ENCODE measurements at places on chromosomes 13 and 19.

DNA sequence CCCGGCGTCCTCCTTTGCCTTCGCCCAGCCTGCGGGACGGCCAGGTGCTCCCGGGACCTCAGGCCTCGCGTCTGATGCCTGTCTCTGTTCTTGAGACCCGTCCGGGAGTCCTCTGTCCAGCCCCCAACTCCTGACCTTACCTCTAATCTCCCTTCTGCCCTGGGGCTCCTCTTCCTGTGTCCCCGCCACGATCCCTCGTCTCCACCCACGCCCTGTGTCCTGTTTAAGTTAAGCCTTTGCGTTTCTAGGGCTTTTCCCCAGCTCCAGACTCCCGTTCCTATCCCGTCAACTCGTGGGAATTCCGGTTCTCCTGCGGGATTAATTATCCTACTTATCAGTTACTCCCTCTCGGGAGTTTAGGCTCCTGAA, 686 bp downstream of the LENG8 start:
- no peak for DNase-seq

DNA sequence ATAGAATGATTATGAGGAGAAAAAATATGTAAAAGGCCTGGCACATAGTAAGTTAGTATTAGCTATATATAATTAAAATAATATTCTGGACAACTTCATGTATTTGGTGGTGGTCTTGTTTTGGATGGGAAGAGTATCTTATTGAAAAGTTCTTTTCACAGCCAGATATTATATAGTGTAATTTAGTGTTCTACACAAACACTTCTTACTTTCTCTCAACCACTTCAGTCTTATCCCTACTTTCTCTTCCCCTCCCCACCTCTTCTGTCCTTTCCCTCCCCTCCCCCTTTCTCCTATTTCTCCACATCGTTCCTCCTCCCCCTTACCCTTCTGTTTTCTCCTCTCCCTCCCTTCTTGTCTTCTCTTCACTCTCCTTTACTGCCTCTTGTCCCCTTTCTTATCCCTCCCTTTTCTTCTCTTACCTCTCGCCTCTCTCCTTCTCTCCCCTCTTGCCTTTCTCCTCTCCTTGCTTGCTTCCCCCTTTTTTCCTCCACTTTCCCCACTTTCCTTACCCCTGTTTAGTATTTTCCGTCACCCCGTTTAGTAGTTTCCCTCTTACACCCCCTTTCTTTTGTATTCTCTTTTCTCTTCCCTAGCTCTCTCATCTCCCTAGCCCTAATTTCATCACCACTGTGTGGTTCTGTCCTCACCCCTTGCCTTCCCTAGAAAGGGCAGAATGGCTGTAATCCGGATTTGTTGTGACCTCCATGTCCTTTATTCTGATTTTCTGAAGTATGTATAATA, 107.2 kb upstream of the MLNR start:
- no peak for DNase-seq

DNA sequence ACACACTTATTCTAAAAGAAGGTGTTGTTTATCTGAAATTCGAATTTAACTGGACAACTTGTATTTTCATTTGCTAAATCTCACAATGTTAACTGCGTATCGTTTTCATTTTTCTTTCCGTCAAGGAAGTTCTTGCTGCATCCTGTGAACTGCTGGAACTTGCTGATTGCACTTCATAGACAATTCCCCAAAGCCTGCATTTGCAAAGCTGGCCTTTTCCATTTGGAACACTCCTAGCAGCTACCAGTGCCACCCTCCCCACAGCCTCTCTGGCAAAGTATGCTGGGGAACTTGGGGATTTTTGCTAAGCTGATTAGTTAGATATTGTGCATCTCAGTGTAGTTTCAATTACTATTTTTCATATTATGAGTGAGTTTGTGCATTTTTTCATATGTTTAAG, 20.4 kb upstream of the ARGLU1 start:
- DNase-seq, result no peak

DNA sequence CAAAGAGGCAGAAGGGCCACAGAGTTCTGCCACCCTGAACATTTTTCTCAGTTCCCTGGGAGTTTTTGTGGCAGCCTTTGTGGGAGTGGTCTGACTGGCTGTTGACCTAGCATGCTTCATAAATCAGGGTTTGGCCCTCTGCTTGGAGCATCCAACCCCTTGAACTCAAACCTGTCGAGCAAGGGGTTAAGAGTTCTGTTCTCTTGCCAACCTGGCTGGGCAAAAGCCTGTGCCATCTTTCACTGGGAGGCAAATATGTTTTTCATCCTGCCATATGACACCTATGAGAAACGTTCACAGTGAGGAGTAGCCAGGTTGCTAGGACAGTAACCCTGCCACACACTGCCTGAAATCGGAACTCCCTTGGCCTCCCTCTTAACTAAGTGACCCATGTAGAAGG, 7.7 kb upstream of the TEX26 start:
- no peak for DNase-seq

DNA sequence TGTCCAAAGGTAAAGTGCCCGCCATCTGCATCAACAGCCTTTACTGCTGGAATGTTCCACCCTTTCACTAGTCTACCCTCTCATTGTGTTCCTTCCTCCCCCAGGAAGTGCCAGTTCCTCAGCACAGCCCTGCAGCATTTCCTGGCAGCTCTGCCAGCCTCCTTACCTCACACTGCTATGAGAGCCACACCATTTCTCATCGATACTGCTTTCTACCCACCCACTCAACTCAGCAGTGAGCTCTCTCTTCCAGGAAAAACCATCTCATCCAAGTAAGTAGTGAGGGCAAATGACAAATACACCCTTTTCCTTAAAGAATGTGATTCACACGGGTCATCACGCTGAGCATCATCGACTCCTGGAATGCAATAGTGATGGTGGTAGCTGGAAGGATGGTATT, 19.8 kb downstream of the UQCRFS1 start:
- no peak for DNase-seq

- DNase-seq, result no peak
These were observed 87.9 kb upstream of the WASF3 start for GRCh38 chr13:26469602-26470001.

DNA sequence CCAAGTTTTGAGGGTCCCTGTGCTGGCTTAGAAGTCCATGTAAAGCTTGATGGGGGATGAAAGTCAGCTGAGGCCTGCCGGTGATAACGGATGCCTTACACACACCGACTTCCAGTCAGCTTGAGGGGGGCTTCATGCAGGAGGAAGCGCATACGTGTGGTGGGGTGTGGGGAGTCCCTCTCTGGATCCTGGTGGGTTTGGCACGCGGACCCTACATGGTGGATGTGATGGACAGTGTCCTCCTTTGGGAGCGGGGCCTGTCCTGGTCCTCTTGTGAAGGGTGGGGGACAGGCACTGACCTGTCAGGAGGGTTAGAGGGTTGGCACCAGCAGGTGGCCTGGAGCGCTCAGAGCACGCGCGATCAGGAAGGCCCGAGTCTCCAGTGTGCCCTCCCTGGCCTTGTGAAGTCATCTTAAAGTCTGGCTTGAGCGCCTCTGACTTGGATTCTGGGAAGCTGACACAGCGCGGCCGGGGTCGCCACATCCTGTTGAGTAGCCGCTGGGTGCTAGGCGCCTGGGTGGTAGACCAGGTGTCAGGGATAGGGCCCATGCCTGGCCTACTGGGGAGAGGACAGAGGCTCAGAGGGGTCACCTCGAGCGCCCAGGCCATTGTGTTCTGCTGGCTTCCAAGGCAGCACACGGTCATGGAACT, 2.9 kb downstream of the DAZAP1 start:
- no peak for DNase-seq

DNA sequence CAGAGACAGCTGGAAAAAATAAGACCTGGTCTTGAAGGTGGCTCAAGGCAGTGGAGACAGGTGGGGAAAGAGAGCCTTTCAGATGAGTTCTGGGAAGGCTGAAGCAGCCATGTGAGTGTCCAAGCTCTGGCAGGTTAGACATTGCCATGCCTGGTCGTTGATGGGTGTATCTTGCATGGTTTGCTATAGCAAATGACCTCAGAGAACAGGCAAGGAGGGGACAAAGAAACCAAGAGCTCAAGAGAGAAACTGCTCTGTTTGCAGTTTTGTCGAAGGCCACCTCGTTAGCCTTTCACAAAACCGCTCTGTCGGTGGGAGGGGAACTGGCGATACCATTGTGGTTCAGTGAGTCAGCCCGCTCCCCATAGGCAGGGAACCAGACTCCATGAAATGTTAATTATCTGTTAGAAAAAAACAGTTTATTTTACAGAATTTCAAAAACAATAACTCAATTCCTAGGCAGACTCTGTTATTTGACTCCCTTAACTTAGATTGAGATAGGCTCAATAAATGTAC, 82.8 kb upstream of the ARGLU1 start:
- DNase-seq, result no peak

DNA sequence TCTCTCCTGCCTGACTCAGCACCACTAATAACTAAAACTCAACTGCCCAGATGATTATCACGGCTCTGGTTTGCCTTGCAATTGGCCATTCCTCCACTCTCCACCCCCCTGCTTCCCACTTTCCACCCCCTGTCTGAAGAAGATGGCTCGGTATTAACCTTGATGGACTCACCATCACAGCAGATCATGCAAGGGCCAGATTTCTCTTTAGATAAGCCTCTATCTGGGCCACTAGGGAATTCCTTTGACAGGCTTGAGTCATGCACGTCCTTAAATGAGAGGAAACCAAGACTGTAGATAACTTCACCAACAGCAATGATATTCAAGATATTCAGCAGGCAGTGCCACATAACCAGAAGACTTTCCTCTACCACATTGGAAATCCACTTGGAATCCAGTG, 131.1 kb upstream of the NBEA start:
- no peak for DNase-seq

DNA sequence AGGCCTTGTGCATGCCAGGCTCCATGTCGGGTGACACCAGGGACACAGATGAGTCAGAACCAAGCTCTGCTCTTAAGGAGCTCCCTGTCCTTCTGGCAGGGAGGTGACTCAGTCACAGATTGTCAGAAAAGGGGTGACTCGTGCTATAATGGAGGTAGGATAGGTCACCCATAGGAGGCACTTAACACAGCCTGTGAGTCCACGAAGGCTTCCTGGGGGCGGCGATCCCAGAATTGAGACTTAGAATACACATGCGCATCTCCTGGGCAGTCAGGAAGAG, 19.6 kb downstream of the FUZ start:
- DNase-seq, result no peak

DNA sequence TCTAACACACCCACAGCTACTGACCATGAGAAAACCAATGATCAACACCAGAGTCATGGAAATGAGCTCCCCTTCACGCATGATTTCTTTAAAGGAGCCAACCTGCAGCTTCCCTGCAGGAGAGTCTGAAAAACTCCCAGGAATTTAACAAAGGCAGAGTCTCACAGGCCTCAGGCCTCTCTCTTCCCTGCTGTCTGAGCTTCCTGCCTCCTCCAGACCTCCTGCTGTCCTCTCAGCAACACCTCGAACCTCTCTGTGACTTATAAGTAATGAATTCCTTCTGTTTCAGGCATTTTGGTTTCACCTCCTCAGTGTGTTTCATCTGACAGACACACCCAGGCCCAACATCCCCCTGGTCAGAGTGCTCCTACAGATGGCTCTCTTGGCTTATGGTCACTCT, 1044.4 kb downstream of the UQCRFS1 start:
- no peak for DNase-seq

- DNase-seq, result no peak
These were observed 952.1 kb downstream of the DIAPH3 start for GRCh38 chr13:59211606-59212005.

GRCh38 chr13:106445996-106446395, 89.5 kb downstream of the EFNB2 start:
- DNase-seq, result no peak

GRCh38 chr13:91809161-91809560, 410.7 kb downstream of the GPC5 start:
- DNase-seq, result no peak

DNA sequence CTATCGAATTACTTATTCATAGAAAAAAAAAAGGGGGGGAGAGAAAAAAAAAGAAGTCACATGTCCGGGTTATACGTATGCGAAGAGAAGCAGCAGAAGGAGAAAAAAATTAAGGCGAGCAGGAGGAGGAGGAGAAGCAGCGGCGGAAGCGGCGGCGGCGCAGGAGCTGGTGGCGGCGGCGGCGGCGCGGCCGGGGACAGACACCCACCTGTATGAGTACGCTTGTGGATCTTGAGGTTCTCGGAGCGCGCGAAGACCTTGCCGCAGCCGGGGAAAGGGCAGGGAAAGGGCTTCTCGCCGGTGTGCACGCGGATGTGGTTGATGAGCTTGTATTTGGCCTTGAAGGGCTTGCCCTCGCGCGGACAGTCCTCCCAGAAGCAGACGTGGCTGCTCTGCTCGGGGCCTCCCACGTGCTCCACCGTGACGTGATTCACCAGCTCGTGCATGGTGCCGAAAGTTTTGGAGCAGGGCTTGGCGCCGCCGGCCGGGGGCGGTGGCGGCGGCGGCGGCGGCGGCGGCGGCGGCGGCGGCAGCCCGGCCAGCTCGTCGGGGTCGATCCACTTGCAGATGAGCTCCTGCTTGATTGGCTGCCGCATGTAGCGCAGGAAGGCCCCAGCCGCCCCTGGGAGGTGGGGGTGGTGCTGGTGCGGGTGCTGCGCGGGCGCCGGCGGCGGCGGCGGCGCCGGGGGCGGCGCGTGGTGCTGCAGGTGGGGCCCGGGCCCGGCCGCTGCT, 1.5 kb downstream of the ZIC5 start:
- no peak for DNase-seq

DNA sequence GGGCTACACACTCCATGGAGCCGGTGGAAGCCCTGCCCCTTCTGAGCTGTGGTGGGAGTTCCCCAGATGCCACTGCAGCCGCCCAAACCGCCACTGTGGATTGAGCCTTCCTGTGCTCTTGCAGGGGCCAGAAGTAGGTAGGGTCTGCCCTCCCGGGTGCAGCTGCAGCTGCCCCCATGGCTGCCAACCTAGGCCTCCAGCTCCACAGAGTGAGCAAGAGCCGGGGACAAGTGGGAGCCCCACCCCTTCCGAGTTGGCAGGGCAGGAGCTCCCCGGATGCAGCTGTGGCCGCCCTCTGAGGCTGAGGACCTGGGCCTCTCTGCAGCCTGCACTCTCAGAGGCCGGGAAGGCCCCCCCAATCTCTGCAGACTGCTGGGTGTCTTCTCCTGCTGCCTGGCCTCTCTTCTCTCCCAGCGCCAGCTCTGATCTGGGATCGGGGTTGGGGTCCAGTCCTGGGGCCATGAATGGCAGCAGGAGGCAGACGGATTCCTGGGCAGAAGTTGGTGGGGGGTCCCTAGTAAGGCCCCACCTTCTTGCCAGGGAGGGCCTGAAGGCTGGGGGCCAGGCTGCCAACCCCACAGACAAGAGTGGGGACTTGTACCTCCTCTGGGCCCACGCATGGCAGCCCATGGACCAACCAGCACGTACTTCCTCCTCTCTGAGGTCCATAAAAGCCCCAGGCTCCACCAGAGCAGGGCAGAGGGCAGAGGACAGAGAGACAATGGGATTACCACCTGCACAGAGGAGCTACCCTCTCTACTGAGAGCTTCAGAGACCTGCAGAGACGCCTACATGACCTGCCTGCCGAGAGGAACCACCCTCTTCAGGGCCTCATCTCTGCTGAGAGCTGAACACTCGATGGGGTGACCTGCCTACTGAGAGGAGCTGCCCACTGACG, 28.9 kb downstream of the AP2S1 start:
- peak; percentile 39 for DNase-seq

- DNase-seq, result no peak
These were observed 87.3 kb downstream of the KCTD15 start for GRCh38 chr19:33883859-33884519.

- no peak for DNase-seq
These were observed at the start of gene TMEM190 for GRCh38 chr19:55376241-55376933. TMEM190 (plus strand) TSS chr19:55376826; CDS start chr19:55376854, 28 bp downstream.

GRCh38 chr19:31317570-31317969, 31.7 kb downstream of the TSHZ3 start:
- DNase-seq, result no peak

Data from GM19239 (cell line).